ENCODE measurements at places on chromosomes 1 and 21. TPM values are rescaled to one million over a fixed set of nuclear protein-coding genes. Genes with fewer than 3 reads are reported as not detected.

The ZFP69 gene
- 2.8 TPM for total RNA-seq

The KDF1 gene
- not detected for total RNA-seq

The CNIH3 gene
- 2.0 TPM for total RNA-seq

The TNN gene
- not detected for total RNA-seq

The PLXNA2 gene
- total RNA-seq: 91.6 TPM

The NBPF26 gene
- total RNA-seq: 11.7 TPM

The RAB7B gene
- total RNA-seq: 0.59 TPM

The PDPN gene
- total RNA-seq: not detected

The ARPC5 gene
- 312 TPM for total RNA-seq

The SUSD4 gene
- not detected for total RNA-seq

The EVA1C gene
- 23.6 TPM for total RNA-seq

The NOS1AP gene
- total RNA-seq: 1.6 TPM

The ASCL5 gene
- total RNA-seq: not detected

The ZNHIT6 gene
- 14.8 TPM for total RNA-seq
